ENCODE measurements at places on chromosomes 5 and 9.

GRCh38 chr9:112261133-112261532 is 72.3 kb downstream of the PTBP3 start:
- DNase-seq: no peak

DNA sequence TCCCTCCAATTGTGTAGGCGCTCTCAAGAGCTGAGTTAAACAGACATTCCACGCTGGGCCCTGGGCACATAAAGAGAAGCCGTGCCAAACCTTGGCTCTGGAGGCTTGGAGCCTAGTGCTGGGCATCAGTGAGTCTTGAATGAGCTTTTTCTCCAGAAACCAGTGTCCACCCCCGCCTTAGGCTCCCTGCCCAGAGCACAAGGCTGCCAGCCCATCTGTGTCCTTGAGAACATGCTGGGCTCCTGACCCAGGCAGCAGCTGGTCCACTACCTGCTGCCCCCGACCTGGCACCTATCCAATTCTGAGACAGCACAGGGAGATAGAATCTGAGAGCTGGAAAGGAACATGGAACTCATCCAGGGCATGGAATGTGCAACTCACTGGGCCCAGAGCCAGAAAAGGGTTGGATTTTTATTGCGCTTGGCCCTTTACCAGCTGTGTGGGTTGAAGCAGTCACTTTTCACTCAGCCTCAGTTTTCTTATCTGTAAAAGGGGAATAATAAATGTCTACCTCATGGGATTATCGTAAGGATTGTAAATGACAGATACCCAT is 92.4 kb upstream of the CPLX2 start:
- no peak for DNase-seq

DNA sequence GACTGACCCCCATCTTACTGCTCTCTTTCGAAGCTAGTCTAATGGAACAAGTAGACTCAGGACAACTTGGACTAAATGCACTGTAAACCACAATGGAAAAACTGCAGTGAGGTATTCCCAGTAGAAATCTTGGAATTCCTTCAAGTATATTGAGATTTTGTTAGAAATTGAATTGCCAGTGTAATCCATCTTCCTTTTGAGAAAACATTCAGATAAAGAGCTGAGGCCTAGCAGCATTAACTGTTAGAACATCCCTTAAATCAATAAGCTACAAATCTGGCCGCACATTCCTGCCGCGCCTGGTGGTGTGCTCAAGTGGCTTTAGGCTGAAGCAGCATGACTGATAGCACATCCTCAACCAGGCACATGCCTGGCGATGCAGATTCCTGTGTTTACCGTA is 29.3 kb downstream of the PPIC start:
- DNase-seq: no peak

- no peak for DNase-seq
These were observed 5.1 kb downstream of the MAP1B start for GRCh38 chr5:72112389-72112788.

All from activated CD4-positive, alpha-beta T cell treated with anti-CD3 and anti-CD28 coated beads, Interleukin-2, amount 50 U/mL, for 48 hours (primary cell).